ENCODE measurements at places on chromosomes 7 and 10.

DNA sequence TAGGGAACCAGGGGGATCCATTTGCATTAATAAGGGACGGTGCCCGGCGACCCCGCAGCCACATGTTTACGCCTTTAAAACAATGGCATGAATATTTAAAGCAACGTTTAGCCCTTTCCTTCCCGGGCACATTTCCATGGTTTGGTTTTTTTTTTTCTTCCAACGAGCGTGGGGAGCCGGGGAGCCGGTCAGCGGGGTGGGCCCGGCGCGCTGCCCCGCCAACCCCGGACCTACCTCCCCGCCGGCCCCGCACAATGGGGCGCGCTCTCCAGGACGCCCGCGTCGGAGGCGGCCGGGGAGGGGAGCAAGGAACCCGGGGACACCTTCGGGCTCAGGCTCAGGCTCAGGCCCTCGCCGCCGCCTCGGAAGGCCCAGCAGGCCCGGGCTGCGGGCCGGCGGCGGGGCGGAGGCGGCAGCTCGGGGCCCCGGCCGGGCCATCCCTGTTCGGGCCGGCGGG is 1.0 kb downstream of the SEPHS1 start:
- peak; percentile 40 for DNase-seq

DNA sequence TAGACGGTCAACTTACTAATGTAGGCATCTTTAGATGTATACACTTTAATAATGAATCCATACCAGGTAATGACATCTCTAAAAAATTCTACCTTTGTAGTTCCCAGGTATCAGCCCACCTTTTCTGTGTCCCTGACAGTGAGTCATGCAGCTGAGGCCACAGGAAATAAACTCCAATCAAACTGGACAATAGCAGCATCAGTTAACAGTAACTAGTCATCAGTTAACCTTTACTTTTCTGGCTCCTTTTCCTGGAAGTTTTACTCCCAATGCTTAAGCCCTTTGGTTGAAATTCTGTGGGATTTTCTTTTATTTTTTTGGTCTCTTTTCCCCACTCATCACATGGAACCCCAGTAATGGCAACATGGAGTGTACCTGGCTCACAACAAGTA is 617.6 kb downstream of the SORCS3 start:
- DNase-seq, result no peak

DNA sequence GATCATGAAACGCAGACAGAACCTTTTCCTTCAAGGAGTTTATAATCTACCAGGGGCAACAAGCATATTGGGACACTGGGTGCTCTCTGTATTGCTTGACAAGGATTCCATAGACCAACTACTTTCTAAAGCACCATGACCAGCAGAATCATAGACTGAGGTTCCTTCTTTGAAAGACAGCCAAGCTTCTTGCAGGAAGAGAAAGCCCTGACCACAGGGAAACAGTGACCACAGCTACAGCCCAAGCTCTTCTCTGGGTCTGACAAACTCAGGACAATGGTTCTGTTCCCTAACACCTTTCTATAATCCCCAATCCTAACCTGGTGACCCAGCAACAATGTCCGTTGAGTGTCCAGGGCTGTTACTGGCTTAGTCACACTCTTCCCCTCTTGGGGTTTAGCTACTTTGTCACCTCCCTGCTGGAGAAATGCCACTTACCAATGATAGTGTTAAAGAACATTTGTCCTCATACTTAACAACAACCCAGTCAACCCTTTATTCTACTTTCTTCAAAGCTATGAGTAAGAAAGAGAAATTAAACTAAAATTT is 155.7 kb downstream of the JAZF1 start:
- DNase-seq, result no peak

DNA sequence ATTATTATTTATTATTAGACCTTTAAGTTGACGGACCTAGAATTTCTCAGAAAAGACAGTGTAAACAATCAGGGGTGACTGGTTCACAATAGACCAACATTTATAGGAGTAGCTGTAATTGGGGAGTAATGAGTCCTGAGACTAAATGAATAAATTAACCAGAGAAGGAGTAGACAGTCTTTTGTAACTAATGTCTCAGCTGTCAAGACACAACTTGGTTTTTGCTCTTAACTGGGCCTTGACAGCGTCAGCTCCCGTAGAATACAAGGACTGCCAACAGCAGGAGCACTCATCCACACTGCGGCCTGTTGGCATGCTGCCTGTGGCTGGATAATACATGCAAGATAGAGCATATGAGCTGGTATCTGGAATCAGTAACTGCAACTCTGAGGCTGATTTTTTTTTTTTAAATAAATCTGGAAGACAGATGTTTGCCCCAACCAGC is 123.9 kb downstream of the CACNA2D1 start:
- DNase-seq, result peak; percentile 77

- no peak for DNase-seq
Observed at GRCh38 chr7:69439636-69440325, 158.5 kb upstream of the AUTS2 start.

DNA sequence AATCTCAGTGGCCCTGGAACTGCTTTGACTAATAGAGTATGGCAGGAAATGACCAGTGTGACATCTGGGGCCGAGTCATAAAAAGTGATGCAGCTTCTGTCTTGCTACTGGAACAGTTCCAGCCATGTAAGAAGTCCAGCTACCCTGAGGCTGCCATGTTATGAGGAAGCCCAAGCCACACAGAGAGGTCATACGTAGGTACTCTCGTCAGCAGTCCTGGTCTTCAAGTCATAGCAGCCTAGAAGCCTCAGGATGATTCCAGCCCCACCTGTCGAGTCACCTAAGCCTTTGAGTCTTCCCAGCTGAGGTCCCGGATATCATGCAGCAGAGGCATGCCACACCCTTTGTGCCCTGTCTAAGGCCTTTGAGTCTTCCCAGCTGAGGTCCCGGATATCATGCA is 92.1 kb downstream of the PPP1R3C start:
- no peak for DNase-seq

- DNase-seq, result no peak
Observed at GRCh38 chr7:152158801-152159587, 133.5 kb downstream of the GALNT11 start.

GRCh38 chr10:57664815-57665214 is 602.9 kb downstream of the IPMK start:
- no peak for DNase-seq

DNA sequence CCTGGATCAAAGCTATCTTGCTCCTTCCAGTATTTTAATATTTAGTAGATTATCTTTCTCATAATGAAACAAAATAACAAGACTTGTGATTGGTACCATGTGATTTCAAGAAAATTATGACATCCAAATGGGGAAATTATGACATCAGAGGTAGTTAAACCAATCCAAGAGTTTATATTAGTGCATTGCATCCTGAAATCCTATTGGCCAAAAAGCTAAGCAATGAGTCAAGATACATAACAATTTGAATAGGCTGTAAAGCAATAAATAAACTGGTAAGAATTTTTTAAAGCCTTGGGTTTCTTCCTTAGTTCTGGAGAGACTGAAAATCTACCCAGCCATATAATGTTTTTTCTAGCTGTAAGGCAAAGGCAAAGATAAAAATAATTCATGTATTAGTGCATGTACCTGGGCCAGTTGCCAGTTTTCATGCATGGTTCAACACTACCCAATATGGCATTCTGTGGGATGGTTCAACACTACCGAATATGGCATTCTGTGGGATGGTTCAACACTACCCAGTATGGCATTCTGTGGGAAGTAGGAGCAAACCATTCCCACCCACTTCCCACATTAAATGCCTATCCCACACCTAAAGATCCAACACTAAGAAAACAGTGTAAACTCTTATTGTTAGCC is at the start of gene RNF148:
RNF148 (minus strand) TSS at position 51 of the 639 bp plus-strand sequence. CDS start 172 bp downstream, outside the sequence.
- no peak for DNase-seq

DNA sequence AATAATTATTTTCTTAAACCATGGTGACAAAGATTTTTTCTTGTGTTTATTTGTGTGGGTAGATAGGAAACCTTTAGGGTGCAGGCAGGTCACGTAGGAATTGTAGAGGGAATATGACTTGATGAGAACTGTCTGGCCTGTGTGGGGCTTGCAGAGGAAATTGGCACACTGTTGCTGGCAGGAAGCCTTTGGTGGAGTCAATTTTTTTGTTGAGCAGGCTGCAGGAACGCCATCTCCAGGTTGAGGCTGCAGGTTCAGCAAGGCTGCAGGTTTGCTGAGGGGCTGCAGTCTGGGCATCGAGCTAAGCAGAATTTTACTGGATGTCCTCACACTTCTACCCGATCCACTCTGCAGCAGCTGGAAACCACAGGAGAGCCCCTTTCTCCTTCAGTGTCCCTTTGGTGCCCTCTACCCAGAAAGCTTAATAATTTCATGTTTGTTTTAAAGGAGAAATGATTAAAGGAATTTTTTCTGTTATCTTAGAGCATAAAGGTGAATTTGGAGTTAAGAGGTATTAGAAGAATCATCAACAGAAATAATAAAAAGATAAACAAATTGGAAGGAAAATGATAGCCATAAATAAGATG is 37.0 kb downstream of the TBC1D12 start:
- no peak for DNase-seq

DNA sequence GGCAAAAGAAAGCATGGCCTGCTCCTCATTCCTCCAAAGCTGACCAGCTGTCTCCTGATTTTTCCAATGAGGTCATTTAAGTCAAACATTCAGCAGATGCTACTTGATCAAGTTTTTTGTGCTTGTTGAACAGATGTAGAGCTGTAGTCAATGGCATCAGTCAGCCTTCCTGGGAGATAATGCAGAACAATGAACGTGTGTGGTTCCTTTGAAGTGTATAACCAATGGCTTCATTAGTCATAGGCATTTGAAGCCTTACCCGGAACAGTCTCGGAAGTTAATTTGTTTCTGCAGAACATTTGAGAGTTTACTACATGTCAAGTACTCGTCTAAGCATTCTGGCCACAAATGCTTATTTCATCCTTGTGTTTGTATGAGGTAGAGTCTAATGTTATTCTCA is 227.1 kb downstream of the ADRA2A start:
- DNase-seq, result no peak

DNA sequence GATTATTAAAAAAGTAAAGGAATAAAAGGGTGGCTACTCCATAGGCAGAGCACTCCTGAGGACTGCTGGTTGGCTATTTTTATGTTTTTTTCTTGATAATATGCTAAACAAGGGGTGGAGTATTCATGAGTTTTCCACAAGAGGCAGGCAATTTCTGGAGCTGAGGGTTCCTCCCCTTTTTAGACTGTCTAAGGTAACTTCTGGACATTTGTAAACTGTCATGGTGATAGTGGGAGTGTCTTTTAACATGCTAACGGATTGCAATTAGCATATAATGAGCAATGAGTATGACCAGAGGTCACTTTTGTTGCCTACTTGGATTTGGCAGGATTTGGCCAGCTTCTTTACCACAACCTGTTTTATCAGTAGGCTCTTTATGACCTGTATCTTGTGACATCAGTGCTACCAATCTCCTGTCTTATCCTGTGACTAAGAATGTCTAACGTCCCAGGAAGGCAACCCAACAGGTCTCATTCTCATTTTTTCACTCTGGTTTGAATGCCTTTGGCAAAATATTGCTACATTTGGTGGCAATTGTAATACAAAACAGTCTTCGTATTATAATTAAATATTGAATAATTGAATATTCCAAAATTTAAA is 587.8 kb upstream of the POM121L12 start:
- no peak for DNase-seq

DNA sequence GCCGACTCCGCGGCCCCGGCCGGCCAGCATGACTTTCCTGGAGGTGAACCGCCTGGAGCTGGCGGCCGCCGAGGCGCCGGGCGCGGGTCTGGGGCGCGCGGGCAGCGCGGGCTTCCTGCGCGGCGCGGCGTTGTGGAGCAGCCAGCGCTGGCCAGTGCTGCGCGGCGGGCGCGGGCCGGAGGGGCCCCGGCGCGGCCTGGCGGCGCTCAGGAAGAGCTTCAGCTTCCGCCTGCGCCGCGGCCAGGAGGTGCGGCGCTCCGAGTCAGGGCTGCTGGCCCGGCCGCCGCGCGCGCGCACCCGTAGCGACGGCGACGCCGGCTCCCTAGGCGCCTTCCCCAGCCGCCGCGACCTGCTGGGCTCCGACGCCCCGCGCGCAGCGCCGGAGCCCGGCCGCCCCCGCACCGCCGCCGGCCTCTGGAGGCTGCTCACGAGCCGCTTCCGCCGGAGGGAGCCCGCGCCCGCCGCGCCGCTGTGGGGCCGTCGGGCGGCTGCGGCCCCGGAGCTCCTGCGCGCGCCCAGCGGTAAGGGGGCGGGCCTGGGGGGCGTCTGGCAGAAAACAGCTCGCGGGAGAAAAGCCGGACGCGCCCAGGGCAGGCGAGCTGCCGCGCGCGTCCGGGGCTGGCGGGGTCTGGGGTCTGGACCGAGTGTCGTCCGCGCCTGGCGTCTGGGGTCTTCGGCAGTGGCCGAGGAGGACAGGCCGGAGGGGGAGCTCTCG is 29.0 kb downstream of the AGAP3 start:
- DNase-seq, result no peak

DNA sequence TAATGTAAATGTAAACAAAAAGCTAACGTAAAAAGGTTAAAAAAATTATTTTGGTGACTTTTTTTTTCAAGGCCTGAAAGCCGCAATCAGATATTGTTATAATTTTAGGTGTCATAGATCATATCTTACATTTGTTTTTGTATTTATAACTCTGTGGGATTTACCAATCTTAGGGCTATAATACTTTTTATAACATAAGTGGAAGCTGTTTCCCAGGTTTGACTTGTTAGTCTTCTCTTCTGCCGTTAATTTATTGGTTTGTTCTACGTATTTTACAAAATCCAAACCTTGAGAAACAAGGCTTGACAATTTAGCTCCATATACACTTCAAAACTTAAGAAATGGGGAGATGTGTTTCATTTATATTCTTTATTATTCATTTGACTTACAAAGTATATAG is 119.4 kb downstream of the EVX1 start:
- DNase-seq, result no peak

- no peak for DNase-seq
Observed at GRCh38 chr10:29698773-29699490, 64.2 kb upstream of the SVIL start.

GRCh38 chr10:128468462-128468861 is 342.2 kb upstream of the MKI67 start:
- DNase-seq, result no peak

- no peak for DNase-seq
Observed at GRCh38 chr10:61283481-61284221, 169.5 kb downstream of the TMEM26 start.

GRCh38 chr7:137994216-137994615 is 7.7 kb downstream of the CREB3L2 start:
- no peak for DNase-seq

GRCh38 chr7:130352194-130353074 is 7.8 kb downstream of the CPA5 start:
- peak; percentile 45 for DNase-seq

- DNase-seq, result no peak
Observed at GRCh38 chr10:3385487-3385886, 212.9 kb upstream of the PITRM1 start.

DNA sequence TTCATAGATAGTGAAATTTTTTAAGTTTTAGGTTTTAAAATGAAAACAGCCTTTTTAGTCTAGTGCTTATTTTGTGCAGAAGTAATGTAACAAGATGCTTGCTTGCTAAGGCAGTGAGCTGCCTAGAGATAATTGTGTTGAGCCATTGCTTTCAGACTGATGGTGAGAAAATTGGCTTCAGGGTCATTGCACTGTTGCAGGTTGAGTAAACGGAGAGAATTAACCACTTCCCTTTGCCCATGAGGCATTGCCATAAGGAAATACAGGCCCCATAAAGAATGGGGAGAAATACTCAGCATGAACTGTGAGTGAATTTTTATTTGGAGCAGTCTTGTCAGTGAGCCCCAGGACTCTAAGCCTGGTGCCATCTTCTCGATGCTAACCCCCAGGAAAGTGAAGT is 140.5 kb downstream of the LRRC4 start:
- no peak for DNase-seq

- no peak for DNase-seq
Observed at GRCh38 chr10:116017405-116017804, 255.6 kb downstream of the GFRA1 start.

Measured in putamen (tissue), 1 donor.